AG09319 (cell line): ENCODE measurements at places on chromosomes 7 and 10.

GRCh38 chr10:43842496-43842895 lies 193.8 kb upstream of the ZNF32 start:
- DNase-seq: no peak

GRCh38 chr10:101029520-101030295 lies 1.2 kb downstream of the PDZD7 start:
- no peak for DNase-seq

DNA sequence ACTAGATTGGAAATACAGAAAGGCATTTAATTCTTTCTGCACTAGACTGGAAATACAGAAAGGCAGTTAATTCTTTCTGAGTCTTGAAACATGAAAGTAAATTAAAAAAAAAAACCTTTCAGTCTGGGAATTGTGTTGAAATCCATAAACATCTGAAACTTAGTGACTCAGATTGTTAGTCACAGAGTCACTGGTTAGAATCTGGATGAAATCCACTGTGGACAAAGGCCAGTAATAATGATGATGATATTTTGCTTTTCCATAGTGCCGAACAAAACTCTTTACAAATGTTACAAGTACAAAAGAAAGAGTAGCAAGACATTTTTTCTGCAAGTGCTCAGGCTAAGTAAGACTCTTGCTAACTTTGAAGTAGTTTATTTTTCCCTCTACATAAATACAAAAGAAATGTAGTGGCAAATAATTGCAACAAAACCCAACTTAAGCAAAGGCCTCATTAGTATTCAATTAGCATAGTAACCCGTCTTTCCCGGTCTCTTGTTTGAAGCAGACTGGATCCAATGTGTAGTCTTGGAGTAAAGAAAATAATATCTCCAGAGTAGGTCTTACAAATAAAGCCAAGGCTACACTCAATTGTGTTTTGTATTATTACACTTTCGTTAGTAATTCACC lies 5.8 kb upstream of the PRTFDC1 start:
- peak; percentile 84 for DNase-seq

DNA sequence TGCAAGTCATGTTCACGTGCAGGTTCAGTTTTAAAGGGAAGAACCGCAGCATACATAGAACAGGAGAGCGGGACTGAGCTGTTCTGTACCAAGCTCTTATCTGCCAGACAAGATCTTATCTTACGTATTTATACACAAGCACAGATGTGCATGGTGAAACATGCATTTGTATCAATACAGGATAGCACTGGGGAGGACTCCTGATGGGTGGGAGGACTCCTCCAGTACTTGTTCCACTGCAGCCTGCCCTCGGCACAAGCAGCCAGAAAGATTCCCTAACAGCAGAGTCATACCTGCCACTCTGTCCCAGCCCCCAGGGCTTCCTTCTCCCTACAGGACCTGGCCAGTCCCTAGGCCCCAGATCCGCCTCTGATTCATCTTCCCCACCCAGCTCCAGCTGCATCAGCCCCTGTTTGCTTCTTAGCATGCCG lies 13.2 kb upstream of the PRKCQ start:
- no peak for DNase-seq

- no peak for DNase-seq
Observed at GRCh38 chr10:35565602-35566081, 39.5 kb upstream of the GJD4 start.

DNA sequence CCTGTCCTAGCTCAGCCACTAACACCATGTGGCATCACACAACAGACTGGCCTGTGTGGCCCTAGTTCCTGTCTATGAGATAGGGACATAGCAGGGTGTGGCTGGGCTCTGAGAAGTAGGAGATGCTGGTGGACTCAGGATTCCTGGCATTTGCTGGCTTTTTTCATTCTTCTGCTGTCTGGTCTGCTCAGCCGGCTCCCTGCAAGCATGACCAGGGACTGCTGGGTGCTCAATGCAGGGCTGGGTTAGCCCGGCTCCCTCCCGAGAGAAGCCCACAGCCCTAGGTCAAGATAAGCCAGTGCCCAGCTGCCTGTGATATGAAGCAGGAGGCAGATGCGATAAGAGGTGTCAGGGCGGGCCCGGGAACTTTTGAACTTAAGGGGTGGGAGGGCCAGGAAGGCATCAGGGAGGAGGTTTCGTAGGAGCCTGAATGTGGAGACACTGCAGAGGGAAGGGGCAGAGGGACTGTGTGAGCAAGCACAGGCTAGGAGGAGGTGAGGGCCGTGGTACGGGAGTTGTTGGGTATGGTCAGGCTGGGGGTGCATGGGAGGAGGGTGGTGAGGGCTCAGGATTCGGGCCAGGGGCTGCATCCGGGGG lies 3.5 kb downstream of the AQP1 start:
- no peak for DNase-seq

GRCh38 chr10:28010821-28011220 lies 11.9 kb upstream of the ODAD2 start:
- no peak for DNase-seq

GRCh38 chr10:29102636-29103035 lies 186.2 kb upstream of the LYZL1 start:
- no peak for DNase-seq

DNA sequence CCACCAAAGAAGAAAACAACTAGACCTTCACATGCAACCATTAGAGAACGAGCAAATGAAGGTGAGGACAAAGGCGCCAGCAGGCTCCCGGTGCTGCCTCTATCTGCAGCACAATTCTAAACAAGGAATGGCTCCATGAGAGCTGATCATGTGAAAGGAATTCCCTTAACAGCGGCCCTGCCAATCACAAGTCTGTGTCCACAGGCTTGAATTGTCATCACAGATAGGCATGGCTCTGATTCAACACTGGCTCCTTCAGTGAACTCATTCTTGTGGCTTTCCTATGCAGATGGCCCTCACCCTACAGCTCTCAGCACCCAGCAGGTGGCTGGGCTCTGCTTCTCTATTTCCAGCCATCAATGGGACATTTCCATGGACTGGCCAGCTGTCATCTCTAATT lies 36.2 kb downstream of the LAMB1 start:
- DNase-seq: no peak

DNA sequence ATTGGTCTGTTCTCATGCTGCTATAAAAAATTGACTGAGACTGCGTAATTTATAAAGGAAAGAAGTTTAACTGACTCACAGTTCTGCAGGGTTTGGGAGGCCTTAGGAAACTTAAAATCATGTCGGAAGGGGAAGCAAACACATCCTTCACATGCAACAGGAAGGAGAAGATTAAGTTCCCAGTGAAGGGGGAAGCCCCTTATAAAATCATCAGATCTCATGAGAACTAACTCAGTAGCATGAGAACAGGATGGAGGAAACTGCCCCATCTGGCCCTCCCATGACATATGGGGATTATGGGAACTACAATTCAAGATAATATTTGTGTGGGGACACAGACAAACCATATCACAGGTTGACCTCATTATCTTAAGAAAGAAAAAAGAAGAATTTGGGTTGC lies 134.5 kb downstream of the PPP1R3A start:
- DNase-seq: no peak

GRCh38 chr7:155226261-155227003 lies 71.2 kb upstream of the INSIG1 start:
- no peak for DNase-seq

- no peak for DNase-seq
Observed at GRCh38 chr7:1523844-1524243, 6.7 kb upstream of the MAFK start.

DNA sequence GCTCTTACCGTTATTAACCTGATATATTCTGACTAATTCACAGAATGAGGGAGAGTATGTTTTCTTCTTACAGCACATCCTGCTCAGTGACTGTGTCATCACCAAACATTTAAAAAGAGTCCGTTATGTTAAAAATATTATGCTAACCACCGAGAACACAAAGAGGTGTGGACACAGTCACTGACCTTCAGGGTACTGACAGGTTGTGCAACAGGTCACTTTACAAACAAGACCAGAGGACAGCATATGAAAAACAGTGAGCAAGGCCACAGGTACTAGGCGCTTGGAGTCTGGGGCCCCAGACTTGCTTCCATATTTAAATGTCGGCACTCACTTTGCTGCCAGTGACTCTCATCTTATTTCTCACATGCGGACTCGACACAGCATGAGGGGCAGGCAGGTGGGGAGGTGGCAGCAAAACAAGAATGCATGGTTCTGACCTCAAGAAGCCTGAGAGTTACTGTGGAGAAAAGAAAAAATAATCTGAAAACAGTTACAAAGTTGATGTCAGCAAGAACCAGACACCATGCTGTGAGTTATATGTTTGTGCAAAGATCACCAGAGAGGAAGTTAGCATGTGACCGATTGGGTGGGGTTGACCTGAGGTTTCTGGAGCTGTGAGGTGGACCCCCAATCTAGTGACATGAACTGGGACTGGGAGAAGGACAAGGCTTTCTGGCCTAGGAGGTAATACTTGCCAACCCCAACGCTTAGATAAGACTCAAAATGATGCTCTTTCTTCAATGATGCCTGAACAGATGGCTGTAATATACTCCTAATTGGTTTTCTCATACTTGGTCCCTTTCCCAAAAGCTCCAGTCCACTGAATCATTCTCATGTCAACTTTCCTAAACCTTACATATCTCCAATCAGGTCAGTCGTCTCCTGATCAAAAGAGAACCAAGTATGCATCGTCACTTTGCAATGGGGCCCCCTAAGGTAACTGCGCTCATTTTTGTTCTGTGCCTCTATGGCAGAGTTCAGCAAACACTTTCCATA lies 102.4 kb downstream of the HIPK2 start:
- DNase-seq: no peak

- DNase-seq: no peak
Observed at GRCh38 chr10:33557313-33557712, 222.8 kb upstream of the NRP1 start.

DNA sequence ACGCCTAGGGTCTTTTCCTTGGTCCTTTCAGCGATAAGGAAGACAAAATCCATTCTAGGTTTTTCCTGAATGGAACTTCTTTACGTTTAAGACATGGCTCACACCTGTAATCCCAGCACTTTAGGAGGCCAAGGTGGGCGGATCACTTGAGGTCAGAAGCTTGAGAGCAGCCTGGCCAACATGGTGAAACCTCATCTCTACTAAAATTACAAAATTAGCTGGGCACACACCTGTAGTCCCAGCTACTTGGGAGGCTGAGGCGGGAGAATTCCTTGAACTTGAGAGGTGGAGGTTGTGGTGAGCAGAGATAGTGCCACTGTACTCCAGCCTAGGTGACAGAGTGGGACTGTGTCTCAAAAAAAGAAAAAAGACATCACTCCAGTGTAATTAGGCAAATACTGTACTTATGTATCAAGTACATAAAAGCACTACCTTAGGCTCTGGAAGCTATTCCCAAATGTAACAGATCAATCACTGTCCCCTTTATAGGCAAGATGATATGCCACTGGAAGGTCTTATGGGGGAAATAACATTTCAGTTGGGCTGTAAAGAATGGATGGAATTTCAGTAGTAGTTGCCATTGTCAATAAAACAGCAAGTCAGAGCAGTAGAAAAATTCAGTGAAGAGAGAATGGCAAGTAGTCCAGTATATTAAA lies 5.7 kb downstream of the STK17A start:
- DNase-seq: no peak

GRCh38 chr10:12502526-12503274 lies 153.4 kb downstream of the CAMK1D start:
- no peak for DNase-seq

DNA sequence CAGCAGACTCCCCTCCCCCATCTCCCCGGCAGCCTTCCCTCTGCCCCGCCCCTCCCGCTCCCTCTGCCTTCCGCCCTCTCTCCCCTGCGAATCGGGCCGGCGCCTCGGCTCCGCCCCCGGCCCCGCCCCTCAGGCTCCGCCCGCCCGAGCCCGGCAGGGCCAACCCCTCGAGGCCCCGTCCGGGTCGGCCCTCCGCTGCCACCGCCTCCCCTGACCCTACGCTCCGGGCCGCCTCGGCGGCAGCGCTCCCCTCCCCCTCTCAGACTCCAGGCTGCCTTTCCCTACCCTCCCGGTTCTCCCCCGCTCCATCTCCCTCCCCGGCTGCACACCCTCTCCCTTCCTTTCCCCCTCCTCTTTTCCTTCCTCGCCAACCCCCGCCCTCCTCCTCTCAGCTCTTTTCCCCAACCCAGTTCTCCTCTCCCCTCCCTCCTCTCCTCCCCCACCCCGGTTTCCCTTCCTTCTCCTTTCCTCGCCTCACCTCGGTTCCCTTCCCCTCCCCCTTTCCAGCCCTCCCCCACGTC lies 1.6 kb downstream of the ZNF467 start:
- peak; percentile 66 for DNase-seq

DNA sequence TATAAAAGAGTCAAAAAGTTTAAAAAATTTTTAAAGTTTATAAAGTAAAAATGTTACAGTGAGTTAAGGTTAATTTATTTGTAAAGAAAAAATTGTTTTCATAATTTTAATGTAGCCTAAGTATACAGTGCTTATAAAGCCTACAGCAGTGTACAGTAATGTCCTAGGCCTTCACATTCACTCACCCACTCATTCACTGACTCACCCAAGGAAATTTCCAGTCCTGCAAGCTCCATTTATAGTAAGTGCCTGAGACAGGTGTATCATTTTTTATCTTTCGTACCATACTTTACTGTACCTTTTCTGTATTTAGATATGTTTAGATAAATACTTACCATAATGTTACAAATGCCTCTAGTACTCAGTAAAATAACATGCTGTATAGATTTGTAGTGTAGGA lies 269.7 kb upstream of the PHF14 start:
- DNase-seq: no peak

DNA sequence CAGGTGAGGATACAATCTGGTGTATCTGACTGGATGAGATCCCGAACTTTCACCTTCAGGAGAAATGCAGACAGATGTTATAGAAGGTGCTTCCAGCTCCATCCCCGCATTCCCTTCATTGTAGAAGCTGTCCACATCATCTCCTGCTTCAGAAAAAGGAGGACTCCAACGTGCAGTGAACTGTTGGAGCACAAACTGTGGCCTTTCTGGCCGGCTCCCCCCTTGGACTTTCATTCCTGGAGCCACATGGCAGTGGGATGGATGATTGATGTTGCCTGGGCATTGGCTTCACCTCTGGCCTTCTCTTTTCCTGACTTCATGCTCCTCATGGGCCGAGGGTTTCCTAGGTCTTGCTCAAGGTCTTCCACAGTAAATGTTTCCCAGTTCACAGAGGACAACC lies 29.6 kb upstream of the ZNF273 start:
- DNase-seq: no peak

DNA sequence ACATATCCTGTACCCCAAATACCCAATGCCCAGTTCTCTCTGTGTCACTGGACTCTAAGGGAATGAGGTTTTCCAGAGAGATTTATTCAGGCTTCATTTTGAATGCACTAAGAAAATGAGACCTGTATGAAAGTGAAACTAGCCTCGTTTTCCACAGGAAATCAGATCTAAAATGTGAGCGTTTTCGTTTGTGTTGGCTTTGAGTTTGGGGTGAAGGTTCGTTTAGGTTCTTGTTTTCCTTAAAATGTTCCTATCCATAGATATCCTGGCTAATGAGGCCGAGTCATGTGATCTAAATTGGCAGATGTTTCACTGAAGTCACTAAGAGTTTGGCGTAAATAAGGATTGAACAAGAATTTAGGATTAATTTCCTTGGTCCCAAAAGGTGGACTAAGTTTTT lies 90.9 kb upstream of the BMPER start:
- DNase-seq: no peak
